Thoracic aorta (tissue), 2 donors: ENCODE measurements at places on chromosomes 1 and 21.

DNA sequence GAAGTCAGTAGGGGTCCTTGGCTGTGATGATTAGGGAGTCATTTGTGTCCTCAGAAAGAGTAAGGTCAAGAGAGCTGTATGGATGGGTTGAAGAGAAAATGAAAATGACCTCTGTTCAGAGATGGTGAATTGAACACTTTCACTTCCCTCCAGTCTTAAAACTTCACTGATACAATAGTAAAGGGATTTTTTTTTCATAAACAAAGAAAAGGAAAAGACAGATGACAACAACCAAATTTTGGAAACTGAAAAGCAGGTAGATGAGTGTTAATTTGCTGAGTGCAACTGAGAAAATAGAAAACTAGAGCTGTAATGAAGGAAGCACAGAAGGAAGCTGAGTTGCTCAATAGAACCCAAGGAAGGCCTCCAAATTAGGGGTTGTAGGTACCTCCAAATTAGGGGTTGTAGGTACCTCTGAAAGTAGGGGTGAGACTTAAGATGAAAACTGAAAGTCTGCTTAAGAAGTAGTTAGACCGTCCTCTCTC lies 14.8 kb upstream of the S1PR1 start:
- no peaks in the 10 kb centered on the region for H3K36me3 ChIP-seq
- no peak overlapping the region for H3K4me3 ChIP-seq
- H3K4me1 ChIP-seq = no peaks in the 10 kb centered on the region

- no peak for DNase-seq
- no peaks in the 10 kb centered on the region for H3K27me3 ChIP-seq
Observed at GRCh38 chr1:208868554-208868953, 624.4 kb upstream of the PLXNA2 start.

DNA sequence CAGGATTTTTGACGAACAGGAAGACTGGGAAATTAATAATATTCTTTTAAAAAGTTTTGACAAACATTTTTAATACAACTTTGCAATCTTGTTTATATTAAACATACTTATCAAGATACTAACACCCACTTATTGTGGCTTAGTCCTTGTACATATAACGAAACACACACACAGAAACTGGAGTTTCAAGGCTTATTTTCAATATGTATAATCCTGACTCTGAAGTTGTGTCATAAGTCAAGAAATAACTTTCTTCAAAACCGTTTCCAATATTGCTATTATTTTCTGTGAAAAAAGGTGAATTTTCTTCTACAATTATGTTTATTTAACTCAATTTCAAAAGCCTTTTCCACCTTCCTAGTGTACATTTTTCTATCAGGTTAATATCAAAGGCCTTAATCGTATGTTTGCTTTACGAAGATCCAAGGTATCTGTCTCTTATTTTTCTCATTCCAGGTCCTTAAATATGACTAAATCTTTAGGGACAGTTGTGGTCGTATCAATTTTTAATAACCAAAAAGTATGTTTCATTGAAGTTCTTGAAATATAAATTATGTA lies 1.8 kb downstream of the CDKN2C start:
- H3K27ac ChIP-seq = no peak overlapping the region
- H3K4me3 ChIP-seq = peak overlapping the region; percentile 86
- H3K36me3 ChIP-seq = no peaks in the 10 kb centered on the region
- no peak for DNase-seq
- no peaks in the 10 kb centered on the region for H3K27me3 ChIP-seq

- no peaks in the 10 kb centered on the region for H3K27me3 ChIP-seq
- no peak overlapping the region for H3K27ac ChIP-seq
- no peak overlapping the region for H3K4me3 ChIP-seq
- DNase-seq = no peak
- H3K4me1 ChIP-seq = peaks cover 5% of the 10 kb centered on the region
Observed at GRCh38 chr21:38139380-38140168, 117.2 kb upstream of the KCNJ15 start.

DNA sequence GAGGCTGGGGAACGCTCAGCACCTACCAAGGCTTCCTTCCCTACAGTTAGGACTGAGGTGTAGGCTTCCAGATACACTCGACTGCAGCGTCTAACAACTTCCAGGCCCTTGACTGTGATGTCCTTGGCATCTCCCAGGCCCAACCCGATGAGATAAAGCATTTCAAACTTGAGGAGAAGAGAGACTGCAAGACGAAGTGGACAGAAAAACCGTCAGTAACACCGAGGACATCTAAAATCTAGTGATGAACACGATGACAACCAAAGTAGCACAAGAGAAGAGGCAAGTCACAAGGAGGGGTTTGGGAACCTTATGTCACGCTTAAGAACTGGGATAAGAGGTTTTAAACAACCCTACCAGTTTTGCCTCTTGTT lies 314 bp downstream of the DPH5 start:
- no peaks in the 10 kb centered on the region for H3K36me3 ChIP-seq
- H3K4me1 ChIP-seq = peaks cover 15% of the 10 kb centered on the region
- H3K27me3 ChIP-seq = no peaks in the 10 kb centered on the region
- peak overlapping the region; percentile 90 for H3K4me3 ChIP-seq
- peak overlapping the region; percentile 58 for H3K27ac ChIP-seq

GRCh38 chr1:29157269-29157601 lies 24.5 kb downstream of the SRSF4 start:
- H3K4me1 ChIP-seq = peaks cover 19% of the 10 kb centered on the region
- H3K4me3 ChIP-seq = no peak overlapping the region
- H3K36me3 ChIP-seq = peaks cover 60% of the 10 kb centered on the region
- no peaks in the 10 kb centered on the region for H3K27me3 ChIP-seq

DNA sequence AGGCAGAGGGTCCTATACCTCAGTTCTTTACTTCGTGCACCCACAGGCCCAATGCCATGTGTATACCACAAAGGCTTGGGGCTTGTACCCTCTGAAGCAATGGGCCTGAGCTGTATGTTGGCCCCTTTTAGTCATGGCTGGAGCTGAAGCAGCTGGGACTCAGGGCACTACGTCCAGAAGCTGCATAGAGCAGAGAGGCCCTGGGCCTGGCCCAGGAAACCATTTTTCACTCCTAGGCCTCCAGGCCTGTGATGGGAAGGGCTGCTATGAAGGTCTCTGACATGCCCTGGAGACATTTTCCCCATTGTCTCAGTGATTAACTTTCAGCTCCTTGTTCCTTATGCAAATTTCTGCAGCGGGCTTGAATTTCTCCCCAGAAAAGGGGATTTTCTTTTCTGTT lies 48.1 kb upstream of the VTCN1 start:
- no peaks in the 10 kb centered on the region for H3K36me3 ChIP-seq
- H3K4me1 ChIP-seq = no peaks in the 10 kb centered on the region
- H3K27ac ChIP-seq = no peak overlapping the region
- no peak overlapping the region for H3K4me3 ChIP-seq
- DNase-seq = no peak
- no peaks in the 10 kb centered on the region for H3K27me3 ChIP-seq

DNA sequence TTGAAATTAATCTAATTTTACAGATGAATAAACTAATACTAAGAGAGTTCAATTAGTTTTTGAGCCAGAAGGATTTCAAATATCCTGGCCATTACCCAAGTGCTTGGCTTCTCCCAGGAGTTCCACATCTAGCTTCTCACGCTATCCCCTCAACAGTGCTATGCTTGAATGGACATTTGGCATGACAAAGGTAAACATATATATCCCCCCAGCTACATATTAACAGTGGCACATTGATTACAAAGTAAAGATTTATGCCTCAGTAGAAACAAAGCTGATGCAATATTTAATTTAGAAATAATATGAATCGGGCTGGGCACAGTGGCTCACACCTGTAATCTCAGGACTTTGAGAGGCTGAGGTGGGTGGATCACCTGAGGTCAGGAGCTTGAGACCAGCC lies 434.6 kb upstream of the PRMT6 start:
- no peaks in the 10 kb centered on the region for H3K36me3 ChIP-seq
- no peak overlapping the region for H3K27ac ChIP-seq
- H3K4me1 ChIP-seq = no peaks in the 10 kb centered on the region
- H3K4me3 ChIP-seq = no peak overlapping the region
- no peaks in the 10 kb centered on the region for H3K27me3 ChIP-seq

- H3K4me1 ChIP-seq = no peaks in the 10 kb centered on the region
- H3K27me3 ChIP-seq = no peaks in the 10 kb centered on the region
- no peaks in the 10 kb centered on the region for H3K36me3 ChIP-seq
- no peak overlapping the region for H3K4me3 ChIP-seq
- no peak overlapping the region for H3K27ac ChIP-seq
Observed at GRCh38 chr1:30039354-30040080, 683.9 kb downstream of the MATN1 start.

DNA sequence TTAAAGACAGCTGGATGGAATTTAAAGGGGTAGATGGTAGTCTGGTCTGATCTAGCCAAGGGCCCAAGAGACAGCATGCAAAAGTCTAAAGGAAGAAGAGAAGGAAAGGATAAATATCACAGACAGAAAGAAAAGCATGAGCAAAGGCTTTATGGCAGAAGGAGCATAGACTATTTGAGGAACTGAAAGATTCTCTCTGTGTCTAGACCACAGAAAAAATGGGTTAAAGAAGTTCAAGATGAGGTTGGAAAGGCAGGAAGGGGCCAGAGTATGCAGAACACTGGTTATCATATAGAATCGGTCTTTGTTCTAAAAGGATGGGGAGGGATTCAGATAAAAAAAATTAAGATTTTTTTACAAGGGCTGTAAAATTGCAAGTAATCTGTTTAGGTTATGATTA lies 136.8 kb upstream of the SGIP1 start:
- no peak overlapping the region for H3K27ac ChIP-seq
- no peaks in the 10 kb centered on the region for H3K27me3 ChIP-seq
- H3K36me3 ChIP-seq = no peaks in the 10 kb centered on the region
- no peak for DNase-seq
